ENCODE measurements at places on chromosomes 7 and 10.

- DNase-seq = no peak
Observed at GRCh38 chr10:116772909-116773705, 30.7 kb upstream of the HSPA12A start.

DNA sequence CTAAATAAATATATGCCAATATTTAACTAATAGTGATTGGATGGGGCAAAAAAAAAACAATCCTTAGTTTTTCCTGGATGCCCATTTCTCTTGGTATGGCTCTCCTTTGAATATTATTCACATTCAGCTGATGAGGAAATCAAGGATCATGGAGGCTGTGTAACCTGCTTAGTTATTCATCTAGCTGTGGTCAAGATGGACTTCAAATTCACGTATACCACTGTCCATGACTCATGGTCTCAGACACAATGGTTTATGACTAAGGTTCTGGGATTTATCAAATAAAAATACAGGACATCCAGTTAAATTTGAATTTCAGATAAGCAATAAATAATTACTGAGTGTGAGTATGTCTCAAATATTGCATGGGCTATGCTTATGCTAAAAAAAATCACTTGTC lies 191.5 kb upstream of the CELF2 start:
- no peak for DNase-seq

GRCh38 chr7:2016761-2017480 lies 215.8 kb downstream of the MAD1L1 start:
- DNase-seq = no peak

DNA sequence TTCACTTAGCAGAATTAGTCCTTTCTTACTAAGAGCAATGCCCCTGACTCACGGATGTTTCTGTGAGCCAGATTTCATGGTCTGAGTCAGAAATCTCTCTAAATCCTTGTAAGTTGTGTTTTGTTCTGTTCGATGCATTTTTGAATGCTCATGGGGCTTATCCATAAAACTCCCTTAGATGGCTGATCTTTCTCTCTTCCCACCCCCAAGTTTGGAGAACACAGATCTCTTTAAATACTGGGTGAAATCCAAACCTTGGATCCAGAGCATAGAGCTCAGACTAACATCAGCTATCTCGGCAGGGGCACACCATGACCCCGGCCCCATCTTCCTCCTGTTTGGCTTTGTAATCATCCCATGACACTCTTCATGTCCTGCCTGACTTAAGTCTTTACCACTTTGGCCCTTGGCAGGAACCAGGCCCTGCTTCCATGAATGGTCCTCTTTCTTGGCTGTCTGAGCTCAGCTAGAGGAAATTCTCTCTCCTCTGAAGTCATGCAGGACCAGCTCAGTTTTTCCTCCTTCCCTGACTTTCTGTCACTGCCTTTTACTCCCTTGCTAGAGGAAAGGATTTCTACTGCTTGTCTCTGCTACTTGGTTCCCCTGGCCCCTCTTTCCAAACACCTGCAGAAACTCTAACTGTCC lies 120.4 kb upstream of the RAB11FIP2 start:
- no peak for DNase-seq

DNA sequence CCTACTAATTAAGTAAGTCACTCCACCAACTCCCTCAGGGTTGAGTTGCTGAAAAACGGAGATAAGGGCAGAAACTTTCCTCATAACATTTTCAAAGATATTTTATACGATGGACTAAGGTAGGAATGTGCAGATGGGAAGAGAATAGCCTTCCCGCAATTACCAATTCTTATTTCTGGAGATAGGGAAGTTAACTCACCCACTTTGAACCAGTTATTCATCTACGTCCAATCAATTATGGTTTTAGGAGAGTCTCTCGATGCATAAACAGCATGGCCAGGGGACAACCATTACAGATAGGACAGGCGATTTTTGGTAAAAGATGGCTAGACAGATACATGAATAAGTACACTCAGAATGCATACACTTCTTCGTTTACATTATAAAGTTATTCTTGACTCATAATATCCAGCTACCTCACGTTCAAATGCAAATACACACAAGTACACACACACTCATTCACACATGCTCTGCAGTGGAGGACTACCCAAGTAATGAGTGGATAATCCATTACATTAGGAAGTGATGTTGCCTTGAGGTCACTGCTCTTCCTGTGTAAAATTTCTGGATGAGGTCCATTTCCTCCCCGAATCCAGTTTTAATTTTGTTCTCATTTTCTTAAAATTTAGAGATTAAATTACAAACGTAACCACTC lies 25.2 kb upstream of the IMMP2L start:
- DNase-seq = no peak
